Peyer's patch (tissue), 4 donors: ENCODE measurements at places on chromosomes 1 and 21.

GRCh38 chr1:234090212-234091064 is 186.0 kb downstream of the SLC35F3 start:
- no peaks in the 10 kb centered on the region for H3K36me3 ChIP-seq
- no peak overlapping the region for H3K4me3 ChIP-seq
- H3K27me3 ChIP-seq, result no peaks in the 10 kb centered on the region
- H3K4me1 ChIP-seq, result no peaks in the 10 kb centered on the region
- H3K27ac ChIP-seq, result no peak overlapping the region
- DNase-seq, result no peak

- no peak overlapping the region for H3K27ac ChIP-seq
- no peaks in the 10 kb centered on the region for H3K36me3 ChIP-seq
- no peak overlapping the region for H3K4me3 ChIP-seq
- no peak for DNase-seq
- H3K27me3 ChIP-seq, result no peaks in the 10 kb centered on the region
These were observed 402.1 kb downstream of the SETD4 start for GRCh38 chr21:35658242-35658641.

DNA sequence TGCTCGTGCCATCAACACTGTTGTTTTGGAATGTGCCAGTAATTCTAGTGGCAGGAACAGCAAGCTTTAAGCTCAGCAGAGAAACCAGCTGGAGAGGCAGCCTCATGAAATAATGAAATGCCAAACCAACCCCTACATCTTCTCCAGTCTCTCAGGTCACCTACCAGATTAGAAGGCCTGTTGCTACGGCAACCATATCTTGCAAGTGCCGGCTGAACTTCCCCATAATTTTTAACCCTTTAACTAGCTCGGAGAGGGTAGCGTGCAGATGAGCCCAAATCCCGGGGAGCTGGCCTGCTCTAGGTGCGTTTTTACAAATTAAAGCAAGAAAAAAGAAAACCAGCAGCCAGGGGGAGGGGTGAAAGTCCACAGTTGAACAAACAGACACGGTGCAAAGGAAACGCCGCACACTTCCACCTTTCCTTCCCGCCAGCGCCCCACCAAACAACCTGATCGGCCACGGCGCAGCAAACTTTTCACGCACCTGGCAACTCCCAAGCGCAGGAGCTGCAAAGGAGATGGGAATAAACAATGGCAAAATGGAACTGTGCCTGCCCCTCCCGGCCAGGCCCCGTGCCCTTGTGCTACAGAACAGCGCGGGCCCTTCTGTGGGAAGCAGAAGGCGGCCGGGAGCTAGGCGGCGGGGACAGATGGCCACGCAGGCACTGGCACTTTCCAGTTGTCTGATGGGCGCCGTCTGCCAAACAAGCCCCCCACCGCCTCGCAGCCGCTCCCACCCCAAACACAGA is 50.1 kb downstream of the SSBP3 start:
- no peaks in the 10 kb centered on the region for H3K36me3 ChIP-seq
- H3K4me3 ChIP-seq, result peak overlapping the region; percentile 24
- no peak for DNase-seq
- no peaks in the 10 kb centered on the region for H3K4me1 ChIP-seq
- H3K27ac ChIP-seq, result no peak overlapping the region
- H3K27me3 ChIP-seq, result no peaks in the 10 kb centered on the region

DNA sequence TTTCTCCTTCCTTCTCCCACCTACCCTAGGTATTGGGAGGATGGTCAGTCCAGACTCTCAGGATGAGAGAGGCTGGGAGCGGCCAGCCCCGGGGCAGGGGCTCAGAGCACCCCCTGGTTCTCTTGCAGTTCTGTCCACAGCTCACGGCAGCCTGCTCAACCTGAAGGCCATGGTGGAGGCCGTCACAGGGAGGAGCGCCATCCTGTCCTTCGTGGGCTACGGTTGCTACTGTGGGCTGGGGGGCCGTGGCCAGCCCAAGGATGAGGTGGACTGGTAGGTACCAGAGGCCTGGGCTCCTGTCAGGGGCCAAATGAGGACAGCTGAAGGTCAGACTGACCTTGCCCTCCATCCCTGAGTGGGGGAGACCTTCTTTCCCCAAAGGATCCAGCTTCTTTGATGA is 4.2 kb downstream of the PLA2G2F start:
- no peak for DNase-seq
- H3K36me3 ChIP-seq, result no peaks in the 10 kb centered on the region
- H3K27me3 ChIP-seq, result no peaks in the 10 kb centered on the region
- no peak overlapping the region for H3K27ac ChIP-seq
- no peaks in the 10 kb centered on the region for H3K4me1 ChIP-seq
- H3K4me3 ChIP-seq, result no peak overlapping the region

DNA sequence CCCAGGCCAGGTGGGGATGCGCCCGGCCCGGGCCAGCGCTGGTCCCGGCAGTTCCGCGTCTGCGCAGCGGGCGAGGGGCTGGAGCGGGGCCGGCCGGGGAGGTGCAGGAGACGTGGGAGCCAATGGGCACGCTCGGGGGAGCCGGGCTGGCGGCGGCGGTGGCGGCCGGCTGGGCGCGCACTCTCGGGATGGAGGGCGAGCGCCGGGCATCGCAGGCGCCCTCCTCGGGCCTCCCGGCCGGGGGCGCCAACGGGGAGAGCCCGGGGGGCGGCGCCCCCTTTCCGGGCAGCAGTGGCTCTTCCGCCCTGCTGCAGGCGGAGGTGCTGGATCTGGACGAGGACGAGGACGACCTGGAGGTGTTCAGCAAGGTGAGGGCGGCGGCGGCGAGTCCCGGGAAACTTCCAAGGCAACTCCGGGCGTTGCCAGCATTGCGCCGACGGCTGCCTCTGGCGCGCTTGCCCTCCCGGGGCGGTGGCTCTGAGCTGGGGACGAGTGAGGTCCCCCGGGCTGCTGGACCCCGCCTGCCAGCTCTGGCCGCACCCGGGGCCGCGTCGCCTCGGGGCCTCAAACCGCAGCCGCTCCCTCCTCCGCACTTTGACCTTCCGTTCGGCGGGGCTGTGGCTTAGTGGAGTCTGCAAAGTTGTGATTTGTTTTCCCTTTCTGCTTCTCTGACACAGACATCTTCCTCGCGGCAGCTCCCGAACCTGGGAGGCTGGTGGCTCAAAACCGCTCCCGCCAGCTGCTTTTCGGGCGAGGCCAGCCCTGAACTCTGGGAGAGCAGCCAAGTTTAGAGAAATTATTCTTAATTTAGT is at the start of gene SNX7:
TSS of gene SNX7 (plus strand) at position 178 of the 812 bp plus-strand sequence. CDS start at position 189, 11 bp downstream.
- H3K36me3 ChIP-seq, result no peaks in the 10 kb centered on the region
- DNase-seq, result peak; percentile 84
- peak within 1 kb of the TSS; percentile 75 for H3K4me3 ChIP-seq

- no peaks in the 10 kb centered on the region for H3K36me3 ChIP-seq
- no peak overlapping the region for H3K27ac ChIP-seq
- DNase-seq, result no peak
- H3K27me3 ChIP-seq, result no peaks in the 10 kb centered on the region
These were observed 5.0 kb upstream of the ZC3H12A start for GRCh38 chr1:37469386-37469785.

- H3K4me1 ChIP-seq, result no peaks in the 10 kb centered on the region
- no peak overlapping the region for H3K4me3 ChIP-seq
- no peak for DNase-seq
These were observed 422.5 kb downstream of the NEGR1 start for GRCh38 chr1:71859806-71860205.

DNA sequence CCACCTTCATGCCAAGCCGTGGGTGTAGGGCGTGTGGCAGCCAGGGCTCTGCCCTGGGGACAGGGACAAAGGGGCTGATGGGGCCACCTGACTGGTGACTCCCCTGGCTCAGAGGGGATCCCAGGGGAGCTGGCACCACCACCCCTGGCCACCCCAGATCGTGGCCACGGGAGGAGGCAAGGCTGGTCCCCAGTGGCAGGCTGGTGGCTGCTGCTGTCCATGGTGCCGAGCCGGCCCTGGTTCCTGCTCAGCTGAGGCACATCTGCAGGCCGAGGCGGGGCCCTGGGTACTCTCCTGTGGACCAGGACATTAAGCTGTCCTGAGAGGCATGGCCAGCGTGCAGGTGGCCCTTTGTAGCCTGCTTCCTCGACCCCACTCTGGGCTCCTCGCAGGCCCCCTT is 6.5 kb downstream of the PLCH2 start:
- H3K4me1 ChIP-seq, result no peaks in the 10 kb centered on the region
- H3K36me3 ChIP-seq, result no peaks in the 10 kb centered on the region
- no peak for DNase-seq
- no peak overlapping the region for H3K4me3 ChIP-seq

- no peak overlapping the region for H3K27ac ChIP-seq
- H3K4me3 ChIP-seq, result no peak overlapping the region
- no peaks in the 10 kb centered on the region for H3K36me3 ChIP-seq
These were observed 107.7 kb downstream of the AJAP1 start for GRCh38 chr1:4762146-4762545.

DNA sequence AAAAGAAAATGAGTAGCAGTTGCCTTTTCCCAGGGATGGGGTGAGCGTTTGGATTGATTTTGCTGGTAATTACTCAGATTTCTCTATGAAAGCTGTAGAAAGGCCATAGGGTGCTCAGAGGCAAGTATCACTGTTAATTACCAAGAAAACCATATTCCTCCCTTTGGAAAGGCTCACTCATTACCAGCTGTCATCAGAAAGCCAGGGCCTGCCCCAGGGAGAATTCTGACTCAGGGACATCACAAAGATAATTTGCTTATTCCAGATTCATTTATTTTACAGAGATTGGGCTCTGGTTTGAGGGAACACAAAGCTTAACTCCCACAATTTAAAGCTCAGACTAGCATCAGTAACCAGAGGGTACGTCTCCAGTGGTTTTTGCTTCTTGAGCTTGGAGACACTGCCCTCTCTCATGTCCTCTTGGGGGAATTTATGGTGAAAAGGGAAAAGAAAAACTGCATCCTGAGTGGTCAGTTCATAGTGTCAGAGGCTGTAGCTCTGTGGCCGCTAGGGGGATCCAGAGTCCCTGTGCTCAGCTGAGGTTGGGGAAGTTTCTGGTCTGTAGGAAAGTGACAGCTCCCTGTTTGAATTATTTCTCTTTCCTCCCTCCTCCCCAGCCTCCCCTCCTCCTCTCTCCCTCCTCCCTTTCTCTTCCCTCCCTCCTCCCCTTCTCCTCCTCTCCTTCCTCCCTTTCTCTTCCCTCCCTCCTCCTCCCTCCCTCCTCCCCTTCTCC is 204.3 kb downstream of the KCNJ6 start:
- H3K4me1 ChIP-seq, result no peaks in the 10 kb centered on the region
- no peak for DNase-seq
- H3K36me3 ChIP-seq, result no peaks in the 10 kb centered on the region
- no peaks in the 10 kb centered on the region for H3K27me3 ChIP-seq
- H3K27ac ChIP-seq, result no peak overlapping the region

DNA sequence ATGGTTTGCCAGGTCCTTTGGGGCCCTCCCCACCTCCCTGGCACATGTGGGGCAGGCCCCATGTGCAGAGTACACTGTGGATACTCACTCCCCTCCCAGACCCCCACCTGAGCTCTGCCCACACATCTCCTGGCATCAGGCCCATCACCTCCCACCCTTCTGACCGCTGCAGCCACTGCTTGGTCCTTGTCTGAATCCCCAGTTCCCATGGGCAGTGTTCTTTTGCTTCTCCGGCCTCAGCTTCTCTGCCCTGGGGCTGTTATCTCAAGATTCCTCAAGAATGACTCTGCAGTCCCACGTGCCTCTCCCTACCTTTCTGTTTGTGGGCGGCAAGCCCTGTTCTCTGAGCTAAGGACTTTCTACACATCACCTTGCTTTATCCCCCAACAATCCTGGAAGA is 187.7 kb upstream of the EDN2 start:
- H3K27me3 ChIP-seq, result no peaks in the 10 kb centered on the region
- H3K36me3 ChIP-seq, result no peaks in the 10 kb centered on the region
- no peak overlapping the region for H3K27ac ChIP-seq
- no peak for DNase-seq

- H3K36me3 ChIP-seq, result no peaks in the 10 kb centered on the region
- H3K4me3 ChIP-seq, result no peak overlapping the region
- no peaks in the 10 kb centered on the region for H3K4me1 ChIP-seq
- no peak overlapping the region for H3K27ac ChIP-seq
- DNase-seq, result peak; percentile 37
- H3K27me3 ChIP-seq, result no peaks in the 10 kb centered on the region
These were observed 522 bp downstream of the TEX35 start for GRCh38 chr1:178513278-178513983.

DNA sequence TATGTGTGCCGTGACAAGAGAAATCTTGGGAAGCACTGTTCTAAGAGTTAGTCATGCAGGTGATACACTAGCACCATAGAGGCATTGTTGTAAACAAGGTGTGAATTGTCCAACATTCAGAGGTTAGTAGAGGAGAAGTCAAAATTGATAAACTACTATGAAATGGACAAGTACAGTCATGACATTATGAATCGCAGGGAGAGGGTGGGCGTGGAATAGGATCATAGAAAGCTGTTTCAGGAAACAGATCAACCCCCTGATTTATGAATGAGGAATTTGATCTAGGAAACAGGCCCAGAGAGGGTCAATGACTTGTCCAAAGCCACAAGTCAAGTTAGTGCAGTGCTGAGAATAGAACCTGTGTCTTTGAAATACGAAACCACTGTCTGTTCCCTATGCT is 58.5 kb upstream of the LAX1 start:
- no peak for DNase-seq
- no peaks in the 10 kb centered on the region for H3K27me3 ChIP-seq
- no peak overlapping the region for H3K4me3 ChIP-seq
- H3K27ac ChIP-seq, result no peak overlapping the region
- H3K36me3 ChIP-seq, result peaks cover 73% of the 10 kb centered on the region

- H3K27me3 ChIP-seq, result no peaks in the 10 kb centered on the region
- no peaks in the 10 kb centered on the region for H3K4me1 ChIP-seq
- no peak overlapping the region for H3K27ac ChIP-seq
- no peak for DNase-seq
These were observed 9.1 kb downstream of the CELA2A start for GRCh38 chr1:15465674-15466073.

- no peaks in the 10 kb centered on the region for H3K27me3 ChIP-seq
- H3K36me3 ChIP-seq, result no peaks in the 10 kb centered on the region
- H3K4me1 ChIP-seq, result peaks cover 89% of the 10 kb centered on the region
- peak overlapping the region; percentile 87 for H3K27ac ChIP-seq
These were observed 7.0 kb downstream of the HSPG2 start for GRCh38 chr1:21930080-21930571.

GRCh38 chr1:45643978-45644377 is 20.1 kb upstream of the CCDC17 start:
- no peaks in the 10 kb centered on the region for H3K27me3 ChIP-seq
- no peak overlapping the region for H3K4me3 ChIP-seq
- no peaks in the 10 kb centered on the region for H3K4me1 ChIP-seq
- no peaks in the 10 kb centered on the region for H3K36me3 ChIP-seq

GRCh38 chr1:245779797-245780755 is 625.3 kb downstream of the KIF26B start:
- H3K36me3 ChIP-seq, result no peaks in the 10 kb centered on the region
- DNase-seq, result no peak
- no peaks in the 10 kb centered on the region for H3K27me3 ChIP-seq
- H3K4me1 ChIP-seq, result no peaks in the 10 kb centered on the region
- no peak overlapping the region for H3K27ac ChIP-seq

- peak overlapping the region; percentile 91 for H3K4me3 ChIP-seq
- no peaks in the 10 kb centered on the region for H3K4me1 ChIP-seq
- no peaks in the 10 kb centered on the region for H3K27me3 ChIP-seq
- peak overlapping the region; percentile 90 for H3K27ac ChIP-seq
These were observed 1.0 kb downstream of the TMEM51 start for GRCh38 chr1:15154480-15155036.

GRCh38 chr1:37150986-37151385 is 116.7 kb upstream of the GRIK3 start:
- no peaks in the 10 kb centered on the region for H3K4me1 ChIP-seq
- H3K27ac ChIP-seq, result no peak overlapping the region
- no peaks in the 10 kb centered on the region for H3K36me3 ChIP-seq
- H3K4me3 ChIP-seq, result no peak overlapping the region
- DNase-seq, result no peak
